ENCODE measurements at places on chromosomes 12 and 14.
A peak's percentile ranks its signal among the peaks of the same experiment; 100 is the strongest.

GRCh38 chr12:104279164-104279563, 24.4 kb upstream of the EID3 start:
- DNase-seq: no peak

GRCh38 chr14:68473794-68474193, 319.1 kb downstream of the ZFP36L1 start:
- peak; percentile 59 for DNase-seq

GRCh38 chr12:50924131-50924438, 28.3 kb upstream of the HIGD1C start:
- DNase-seq: no peak

GRCh38 chr12:54383041-54383609, 1.4 kb downstream of the ZNF385A start:
- DNase-seq: no peak

GRCh38 chr12:6952121-6952862, 1.1 kb downstream of the PTPN6 start:
- no peak for DNase-seq

DNA sequence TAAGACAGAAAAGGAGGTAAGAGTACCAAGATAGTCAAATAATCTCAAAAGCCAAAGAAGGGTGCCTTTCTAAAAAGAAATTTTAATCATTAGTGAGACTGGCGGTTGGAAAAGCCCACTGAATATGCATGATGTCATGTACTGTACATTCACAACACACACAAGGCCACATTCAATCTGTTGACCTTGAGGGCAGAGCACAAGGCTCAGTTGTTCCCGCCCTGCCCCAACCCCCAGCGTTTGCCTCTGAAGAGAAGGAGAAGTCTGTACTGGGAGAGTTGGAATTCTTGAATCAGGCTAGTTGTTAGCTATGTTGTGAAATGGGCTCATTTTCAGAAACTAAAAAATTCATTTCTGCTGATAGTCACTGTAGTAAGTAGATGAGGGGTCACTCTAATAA, 50.2 kb upstream of the NID2 start:
- no peak for DNase-seq

DNA sequence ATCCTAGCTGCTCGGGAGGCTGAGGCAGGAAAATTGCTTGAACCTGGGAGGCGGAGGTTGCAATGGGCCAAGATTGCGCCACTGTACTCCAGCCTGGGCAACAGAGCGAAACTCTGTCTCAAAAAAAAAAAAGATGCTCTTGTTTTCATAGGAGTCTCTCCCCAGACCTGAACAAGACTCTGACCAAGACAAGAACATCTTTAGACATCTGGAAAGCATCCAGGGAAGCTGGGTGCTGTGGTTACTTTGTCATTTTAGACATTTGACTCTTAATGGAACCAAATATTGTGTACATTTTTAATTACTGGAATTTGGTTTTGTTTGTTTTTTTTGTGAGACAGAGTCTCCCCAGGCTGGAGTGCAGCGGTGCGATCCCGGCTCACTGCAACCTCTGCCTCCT, 21.1 kb upstream of the ATF1 start:
- no peak for DNase-seq

GRCh38 chr12:128649902-128650301, 173.9 kb downstream of the SLC15A4 start:
- DNase-seq: no peak

DNA sequence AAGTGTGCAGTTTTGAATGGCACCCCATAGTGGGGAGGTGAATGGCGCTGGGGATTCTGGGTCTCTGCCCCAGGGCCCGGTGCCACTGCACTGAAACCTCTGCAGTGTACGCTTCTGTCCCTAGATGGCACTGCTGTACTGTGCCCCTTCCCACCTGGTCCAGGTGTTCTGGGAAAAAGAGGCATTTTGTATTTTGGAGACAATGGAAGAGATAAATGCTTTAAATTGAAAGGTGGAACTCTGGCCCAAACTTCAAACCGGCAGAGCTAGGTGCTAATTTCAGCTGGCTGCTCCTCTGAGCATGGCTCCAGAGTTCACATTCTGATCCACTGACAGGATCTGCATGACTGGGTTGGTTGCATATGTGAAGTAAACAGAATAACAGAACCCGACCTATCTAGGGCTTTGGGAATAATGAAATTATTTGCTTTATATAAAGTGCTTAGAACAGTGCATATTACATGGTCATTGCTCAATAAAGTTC, 52.2 kb downstream of the KRT80 start:
- DNase-seq: peak; percentile 57

DNA sequence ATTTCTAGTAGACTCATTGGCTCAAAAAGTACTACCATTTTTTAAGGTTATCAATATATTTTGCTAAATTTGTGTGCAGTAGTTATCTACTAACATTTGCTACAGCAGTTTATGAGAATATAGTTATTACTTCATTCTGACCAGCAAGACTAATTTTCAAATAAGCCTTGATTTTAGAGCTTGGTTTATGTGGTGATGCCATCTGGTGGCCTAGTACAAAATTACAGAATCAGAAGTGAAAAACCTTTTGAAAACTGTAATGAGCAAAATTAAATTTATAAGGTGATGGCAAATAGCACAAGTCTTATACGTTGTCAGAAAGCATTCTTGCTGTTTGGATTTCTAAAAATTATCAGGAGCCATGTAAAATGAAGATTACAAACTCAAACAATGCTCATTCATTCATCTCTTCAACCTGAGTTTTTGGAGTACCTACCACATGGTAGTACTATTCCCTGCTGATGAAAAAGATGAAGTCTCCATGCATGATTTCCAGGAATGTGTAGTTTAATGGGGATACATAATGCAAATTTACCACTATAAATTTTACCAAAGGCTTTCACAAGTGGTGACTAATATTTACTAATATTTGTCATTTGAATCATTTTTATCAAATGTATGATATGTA, 51.0 kb downstream of the MAGOHB start:
- no peak for DNase-seq
